Osteoblast (primary cell): ENCODE measurements at places on chromosomes 11 and 22.

DNA sequence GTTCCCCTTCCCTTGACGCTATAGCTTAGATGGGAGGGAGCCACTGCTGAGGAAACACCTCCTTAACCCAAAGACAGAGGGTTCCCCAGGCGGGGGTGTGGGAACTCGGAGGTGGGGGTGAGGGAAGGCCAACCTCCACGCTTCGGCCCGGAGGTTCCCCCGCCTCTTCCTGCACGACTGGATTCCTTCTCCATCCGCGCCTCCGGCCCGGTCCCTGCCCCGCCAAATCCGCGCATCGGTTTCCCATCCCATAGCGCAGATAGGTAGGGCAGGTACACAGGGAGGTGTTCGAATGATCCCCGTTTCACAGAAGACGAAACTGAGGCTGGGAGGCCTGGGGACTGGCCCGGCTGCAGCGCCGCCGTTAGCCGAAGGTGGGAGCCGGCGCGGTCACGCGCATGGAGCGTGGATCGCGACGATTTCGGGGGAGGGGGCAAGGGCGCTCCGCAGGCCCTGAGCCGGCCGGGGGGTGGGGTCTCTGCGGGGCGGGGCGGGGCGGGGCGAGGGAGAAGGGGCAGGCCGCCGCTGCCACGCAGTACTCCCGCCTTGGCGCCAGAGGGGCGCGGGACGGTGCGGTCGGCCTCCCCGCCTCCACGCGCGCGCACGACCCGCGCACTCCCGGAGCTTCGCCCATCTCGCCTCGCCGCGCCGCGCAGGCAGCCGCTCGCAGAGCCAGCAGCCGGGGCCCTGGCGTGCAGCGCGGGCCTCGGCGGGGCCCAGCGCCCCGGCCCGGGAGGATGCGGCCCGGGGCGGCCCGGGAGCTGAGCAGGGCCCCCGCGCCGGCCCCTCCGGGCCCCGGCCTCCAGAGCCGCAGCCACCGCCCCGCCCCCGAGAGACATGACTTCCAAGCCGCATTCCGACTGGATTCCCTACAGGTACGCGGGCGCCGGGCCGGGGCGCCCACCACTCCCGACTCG, at the start of gene TUB:
TSS of gene TUB (plus strand) at position 538 of the 917 bp plus-strand sequence. CDS start at position 838, 300 bp downstream.
- DNase-seq = peak; percentile 97

GRCh38 chr11:10441652-10442503, 13.2 kb upstream of the AMPD3 start:
- DNase-seq = no peak

DNA sequence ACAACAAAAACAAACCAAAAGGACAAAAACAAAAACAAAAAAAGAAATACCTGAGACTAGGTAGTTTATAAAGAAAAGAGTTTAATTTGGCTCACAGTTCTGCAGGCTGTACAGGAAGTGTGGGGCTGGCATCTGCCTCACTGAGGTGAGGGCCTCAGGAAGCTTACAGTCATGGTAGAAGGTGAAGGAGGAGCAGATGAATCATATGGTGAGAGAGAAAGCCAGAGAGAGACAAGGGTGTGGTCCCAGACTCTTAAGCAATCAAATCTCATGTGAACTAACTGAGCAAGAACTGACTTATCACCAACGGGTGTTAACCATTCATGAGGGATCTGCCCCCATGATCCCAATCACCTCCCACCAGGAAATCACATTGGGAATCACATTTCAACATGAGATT, 58.8 kb upstream of the ZBED5 start:
- DNase-seq = no peak

DNA sequence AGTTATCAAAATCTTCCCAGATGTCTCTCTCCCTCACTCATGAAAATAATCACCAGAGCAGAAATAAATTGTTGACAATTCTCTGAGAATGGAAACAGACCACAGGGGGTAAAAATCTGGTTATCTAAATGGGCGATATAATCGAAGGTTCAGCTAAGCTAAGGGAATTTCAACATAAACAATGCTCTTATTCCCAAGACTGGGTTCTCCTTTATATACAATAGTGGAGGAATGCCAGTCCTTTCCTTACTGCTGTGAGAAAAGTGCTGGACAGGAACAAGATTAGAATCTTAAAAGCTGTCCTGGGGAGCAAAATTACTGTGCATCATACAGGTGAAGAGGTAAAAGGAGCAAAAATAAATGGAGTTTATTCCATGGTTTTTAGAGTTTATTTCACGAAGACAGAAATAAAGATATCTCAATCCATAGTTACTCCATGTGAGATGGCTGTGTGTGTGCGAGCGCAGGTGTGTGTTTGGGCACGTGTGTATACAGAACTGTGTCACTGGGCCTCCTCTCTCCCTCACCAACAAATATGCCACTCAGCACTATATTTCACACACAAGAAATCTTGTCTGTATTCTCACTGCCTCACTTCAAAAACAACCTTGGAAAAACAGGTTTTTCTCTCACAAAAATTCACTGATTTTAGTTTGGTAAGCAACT, 385.6 kb downstream of the DCDC1 start:
- no peak for DNase-seq

- DNase-seq = no peak
These were observed 207.7 kb upstream of the LRRC4C start for GRCh38 chr11:41666951-41667653.

DNA sequence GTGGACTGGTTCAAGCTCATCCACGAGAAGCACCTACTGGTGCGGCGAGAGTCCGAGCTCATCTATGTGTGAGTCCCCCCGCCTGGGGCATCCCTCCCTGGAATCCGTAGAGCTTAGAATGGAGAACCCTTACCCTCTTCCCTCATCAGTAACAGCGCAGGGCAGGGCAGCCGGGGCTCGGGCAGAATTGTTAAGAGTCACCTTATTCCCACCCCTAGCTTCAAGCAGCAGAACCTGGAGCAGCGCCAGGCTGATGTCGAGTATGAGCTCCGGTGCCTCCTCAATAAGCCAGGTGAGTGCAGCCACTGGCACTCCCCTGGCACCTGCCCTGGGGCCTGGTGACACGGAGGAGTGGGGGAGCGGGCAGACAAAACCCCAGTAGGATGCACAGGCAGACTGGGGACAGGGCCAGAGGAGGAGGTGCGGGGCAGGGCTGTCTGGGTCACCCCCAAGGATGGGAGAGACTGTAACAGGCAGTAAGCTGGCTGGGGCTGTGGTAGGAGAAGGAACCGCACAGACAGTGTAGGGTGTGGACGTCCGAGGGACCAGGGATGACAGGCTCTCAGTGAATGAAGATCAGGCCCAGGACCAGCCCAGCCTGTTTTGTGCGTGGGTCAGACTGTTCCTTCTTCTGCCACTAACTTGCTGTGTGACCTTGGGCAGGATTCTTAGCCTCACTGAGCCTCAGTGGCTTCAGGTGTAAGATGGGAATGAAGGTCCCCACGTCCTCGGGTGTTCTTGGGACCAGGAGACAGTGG, 20.4 kb downstream of the C22orf23 start:
- peak; percentile 62 for DNase-seq

GRCh38 chr11:104091281-104092096, 55.0 kb downstream of the DDI1 start:
- no peak for DNase-seq

DNA sequence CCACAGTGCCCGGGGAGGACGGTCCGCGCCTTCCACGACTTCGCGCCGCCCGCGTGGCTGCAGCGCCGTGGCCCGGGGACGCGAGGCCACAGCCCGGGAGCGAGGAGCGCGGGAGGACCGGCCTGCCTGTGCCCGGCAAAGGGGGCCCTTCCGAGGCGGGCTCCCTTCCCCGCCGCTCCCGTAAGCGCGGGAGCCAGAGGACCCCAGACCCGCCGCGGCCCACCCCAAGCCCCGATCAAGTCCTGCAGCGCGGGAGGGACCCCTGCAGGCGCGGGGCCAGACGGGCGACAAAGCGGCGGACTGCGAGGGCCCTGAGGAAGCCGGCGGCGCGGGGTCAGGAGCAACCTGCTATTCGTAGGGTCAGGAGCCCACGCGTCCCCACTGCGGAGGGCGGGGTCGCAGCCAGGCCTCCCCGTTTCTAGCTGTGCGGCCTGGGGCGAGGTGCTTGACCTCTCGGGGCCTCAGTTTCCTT, 110.3 kb downstream of the WNT7B start:
- DNase-seq = peak; percentile 48

DNA sequence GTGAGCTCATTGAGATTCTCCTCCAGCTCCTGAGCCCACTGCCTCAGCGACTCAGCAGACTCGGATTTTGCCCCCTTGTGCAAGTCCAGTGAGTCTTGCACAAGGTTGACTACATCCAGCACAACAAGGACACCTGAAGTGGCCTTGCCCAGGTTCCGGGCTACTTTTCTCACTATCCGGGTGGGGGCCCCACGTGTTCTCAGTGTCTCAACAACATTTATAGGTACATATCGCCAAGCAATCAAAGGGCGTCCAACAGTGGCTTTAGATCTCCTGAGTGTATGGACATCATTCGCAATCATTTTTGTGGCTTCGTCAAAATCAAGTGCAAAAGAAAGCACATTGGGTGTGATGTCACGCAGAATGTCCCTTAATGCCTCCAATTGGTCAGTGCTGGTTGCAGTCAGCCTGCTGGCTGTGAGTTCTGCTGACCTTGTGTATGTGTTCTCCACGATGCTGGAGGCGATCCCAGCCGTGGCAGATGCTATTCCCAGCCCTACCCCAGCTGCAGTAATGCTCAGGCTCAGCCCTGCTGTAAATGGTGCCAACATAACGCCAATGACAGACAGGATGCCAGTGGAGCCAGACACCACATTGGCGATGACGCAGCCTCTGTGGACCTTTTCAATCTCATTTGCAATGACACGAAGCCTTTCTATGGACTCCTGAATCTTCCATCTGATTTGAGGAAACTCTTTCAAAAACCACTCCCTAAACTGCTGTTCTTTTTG, 10.3 kb downstream of the APOL4 start:
- DNase-seq = no peak

- DNase-seq = no peak
These were observed 4.0 kb upstream of the NCF4 start for GRCh38 chr22:36856792-36857135.

DNA sequence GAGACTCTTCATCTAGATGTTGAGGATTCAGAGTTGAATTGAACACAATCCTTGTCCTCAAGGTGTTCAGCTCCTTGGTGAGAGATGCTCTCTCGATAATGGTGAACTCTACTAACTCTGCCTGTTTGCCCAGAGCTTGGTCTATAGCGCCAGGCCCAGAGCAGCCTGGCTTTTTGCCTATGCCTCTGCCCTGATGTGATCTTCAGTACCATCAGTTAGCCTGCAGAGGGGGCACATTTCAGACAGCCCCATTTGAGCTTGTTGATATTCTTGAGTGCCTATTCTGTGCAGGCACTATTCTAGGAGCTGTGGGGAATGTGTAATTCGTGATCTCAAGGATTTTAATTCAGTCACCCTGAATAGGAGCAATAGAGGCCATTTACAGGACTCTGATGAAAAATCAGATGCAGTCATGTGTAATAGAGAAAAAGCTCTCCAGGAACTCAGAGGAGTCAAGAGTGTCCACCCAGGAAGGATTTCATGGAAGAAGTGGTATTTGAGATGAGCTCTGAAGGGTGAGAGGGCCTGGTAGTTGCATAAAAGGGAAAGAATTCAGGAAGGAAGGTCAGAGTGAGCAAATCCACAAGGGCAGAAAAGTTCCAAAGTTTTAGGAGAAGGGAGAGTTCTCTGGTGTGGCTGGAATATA, 19.3 kb downstream of the GTPBP1 start:
- DNase-seq = peak; percentile 87

DNA sequence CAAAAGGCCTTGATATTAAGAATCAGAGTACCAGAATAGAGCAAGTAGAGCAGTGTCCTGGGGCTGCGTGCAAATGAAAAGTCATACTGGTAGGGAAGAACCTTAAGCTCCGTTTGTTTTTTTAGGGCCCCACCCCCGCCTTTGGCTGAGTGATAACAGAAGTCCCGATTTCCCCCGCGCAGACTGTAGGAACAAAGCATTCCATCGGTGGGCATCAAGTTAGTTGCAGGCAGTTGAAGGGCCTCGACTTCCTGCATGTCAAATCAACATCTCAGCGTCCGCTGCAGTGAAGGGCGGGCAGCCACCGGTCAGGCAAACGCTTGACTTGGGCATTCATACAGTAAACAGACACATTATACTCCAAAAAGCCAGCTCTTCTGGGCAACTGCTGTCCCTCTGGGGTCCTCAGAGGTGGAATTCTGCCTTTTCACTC, 11.7 kb downstream of the LRP4 start:
- DNase-seq = peak; percentile 69

- DNase-seq = no peak
These were observed 42.0 kb downstream of the MCHR1 start for GRCh38 chr22:40721266-40721665.

DNA sequence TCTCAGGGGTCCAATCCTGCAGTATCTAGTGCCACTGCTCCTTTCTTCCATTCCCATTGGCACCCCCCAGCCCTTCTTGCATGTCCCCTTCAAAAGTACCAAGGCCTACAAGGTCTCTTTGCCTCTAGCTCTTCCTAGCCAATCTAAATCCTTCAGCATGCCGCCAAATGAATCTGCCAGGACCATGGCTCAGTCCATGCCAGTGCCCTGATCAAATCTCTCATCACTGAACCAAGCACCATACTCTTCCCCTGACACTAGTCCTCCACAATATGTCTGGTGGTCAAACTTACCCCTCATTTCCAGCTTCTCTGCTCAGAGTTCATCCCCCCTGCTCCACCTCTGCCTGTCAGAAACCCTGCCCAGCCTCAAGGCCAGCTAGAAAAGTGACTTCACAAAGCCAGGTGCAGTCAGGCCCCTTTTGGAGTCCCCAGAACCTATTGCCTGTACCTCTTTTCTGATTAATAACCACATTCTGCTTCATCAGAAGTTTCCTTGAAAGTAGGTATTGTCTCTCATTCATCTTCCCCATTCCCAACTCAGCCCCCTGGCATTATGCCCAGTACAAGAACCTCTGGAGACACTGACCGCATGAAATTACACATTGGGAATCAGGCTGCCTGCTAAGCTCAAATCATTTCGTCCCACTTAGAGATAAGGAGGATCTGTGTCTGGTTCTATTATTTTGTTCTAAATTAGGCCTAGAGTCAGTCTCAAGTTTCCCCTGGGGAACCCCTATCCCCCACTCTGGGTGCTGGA, 11.4 kb downstream of the FEN1 start:
- peak; percentile 76 for DNase-seq

DNA sequence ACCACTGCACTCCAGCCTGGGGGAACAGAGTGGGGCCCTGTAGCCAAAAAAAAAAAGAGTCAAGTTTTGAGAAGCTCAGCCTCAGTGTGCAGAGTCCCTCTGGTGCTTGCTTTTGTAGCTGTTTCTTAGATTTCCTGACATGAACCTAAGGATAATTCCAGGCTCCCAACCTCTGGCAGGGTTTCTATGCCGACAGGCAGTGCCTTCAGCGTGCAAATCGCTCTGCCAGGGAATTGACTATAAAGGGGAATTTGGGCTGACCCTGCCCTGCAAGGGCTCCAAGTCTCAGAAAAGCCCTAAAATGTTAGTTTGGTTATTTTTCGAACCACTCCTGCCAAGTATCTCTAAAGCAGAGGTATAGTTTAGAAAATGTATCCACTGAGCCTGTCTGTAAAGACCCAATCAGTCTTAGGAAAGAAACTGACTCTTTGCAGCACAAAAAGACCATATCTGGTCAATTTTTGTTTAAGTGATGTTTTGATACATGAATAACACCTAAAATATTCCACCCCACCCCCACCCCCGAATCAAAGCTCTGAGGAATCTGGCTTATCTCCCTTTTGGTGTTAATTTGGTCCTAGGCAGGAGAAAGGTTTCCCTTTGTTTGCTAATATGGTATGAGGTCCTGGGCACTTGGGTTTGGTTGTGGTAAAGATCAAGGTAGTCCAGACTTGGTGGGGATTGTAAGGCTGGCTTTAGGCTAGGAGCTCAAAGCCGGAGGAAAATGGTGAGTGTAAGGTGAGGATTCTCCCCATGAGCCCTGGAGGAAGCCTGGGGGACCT, 49.7 kb downstream of the ANO1 start:
- DNase-seq = peak; percentile 88
